ENCODE measurements at places on chromosomes 2 and 18.

DNA sequence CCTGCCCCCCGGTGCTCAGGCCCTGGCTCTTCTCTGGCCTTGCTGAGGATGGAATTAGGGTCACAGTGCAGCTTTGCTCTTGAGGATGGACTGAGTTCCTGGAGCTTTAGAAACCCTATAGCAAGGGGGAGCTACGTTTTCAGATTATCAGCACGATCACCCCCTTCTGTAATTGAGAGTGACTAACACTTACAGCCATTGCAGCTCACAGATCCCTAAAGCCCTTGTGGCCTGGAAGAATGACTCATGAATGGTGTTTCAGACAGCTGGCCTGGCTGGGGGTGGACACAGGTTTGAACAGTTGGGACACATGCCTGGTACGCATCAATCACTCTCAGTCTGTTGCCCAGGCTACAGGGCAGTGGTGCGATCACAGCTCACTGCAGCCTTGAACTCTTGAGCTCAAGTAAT, 79.7 kb upstream of the IGFBP5 start:
- DNase-seq, result peak; percentile 94

DNA sequence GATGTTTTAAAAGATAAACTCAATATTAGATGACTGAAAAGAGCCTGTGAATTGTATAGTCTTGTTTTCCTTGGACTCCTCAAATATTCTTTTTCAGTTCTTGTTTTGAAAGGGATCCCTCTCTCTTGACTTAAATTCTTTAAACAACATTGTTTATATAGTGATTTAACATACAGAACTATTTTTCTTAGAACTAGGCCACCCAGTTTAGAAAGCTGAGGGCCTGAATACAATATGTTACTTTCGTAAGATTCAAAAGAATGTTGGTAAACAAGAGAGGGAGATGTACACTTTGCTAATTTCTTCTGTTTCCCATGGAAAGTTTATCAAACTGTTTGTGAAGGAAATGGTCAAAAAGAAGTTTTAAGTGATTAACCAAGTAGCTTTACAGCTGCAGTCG, 5.5 kb upstream of the TSPYL6 start:
- no peak for DNase-seq

GRCh38 chr2:216001216-216002100, 11.9 kb downstream of the MREG start:
- DNase-seq, result no peak

GRCh38 chr18:37408676-37409265, 156.8 kb downstream of the CELF4 start:
- DNase-seq, result no peak

All from hepatic stellate cell (primary cell).